ENCODE measurements at places on chromosomes 11 and 22.

DNA sequence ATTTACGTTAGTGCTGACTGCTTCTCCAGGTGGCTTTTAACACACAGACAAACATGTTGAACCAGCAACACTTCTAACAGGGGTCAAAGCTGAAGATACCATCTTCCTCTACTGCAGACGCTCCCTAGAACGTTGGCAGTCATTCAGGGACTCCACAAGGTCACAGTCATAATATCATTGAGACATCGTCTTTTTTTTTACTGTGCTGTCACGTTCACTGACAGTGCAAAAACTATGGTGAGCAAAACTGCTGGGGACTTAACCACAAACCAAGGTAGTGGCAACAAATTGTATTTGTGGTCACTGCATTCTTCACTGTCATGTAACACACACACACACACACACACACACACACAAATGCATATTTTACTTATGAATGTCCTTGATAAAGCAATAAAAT, 244.9 kb downstream of the CASP12 start:
- peak; percentile 2 for DNase-seq

DNA sequence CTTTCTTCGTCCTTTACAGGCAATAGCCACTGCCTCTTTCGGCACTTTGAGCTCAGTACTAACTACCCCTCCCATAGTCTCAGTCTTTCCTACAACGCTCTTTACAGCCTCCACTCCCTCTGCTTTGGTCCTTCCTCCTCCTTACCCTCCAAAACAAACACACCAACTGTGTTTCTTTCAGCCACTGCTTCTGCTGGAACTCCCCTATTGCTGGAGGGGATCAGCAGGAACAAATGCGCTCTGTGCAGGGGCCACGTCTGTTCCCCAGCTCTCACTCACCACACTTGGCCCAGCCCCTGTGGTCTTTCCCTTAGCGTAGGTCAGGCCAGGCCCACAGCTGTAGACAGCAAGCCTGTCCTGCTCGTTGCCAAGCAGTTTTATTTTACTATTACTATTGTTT, 42.3 kb downstream of the PC start:
- DNase-seq = no peak

DNA sequence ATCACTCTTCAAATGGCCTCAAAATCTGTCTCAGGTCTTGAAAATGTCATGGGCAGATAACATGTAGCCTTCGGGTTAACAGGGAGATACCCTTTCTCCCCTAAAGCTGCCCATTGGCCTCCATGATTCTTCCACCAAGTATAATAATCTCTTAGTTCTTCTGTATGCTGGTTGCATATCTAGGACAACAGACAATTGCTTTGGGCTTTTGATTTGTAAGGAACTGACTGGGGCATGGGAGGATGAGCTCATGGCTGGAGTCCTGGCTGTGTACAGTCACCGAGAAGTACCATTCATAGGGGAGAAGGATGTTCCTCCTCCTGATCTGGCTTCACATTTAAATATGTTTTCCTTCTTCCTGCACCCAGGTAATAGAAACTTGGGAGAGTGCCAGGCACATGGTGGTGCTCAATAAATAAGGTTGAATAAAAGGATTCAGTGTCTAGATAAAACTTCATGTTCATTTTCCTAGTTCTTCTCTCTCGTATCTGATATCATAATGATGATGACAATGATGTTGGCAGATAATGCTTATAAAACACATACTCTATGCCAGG, 2.8 kb upstream of the AMPD3 start:
- no peak for DNase-seq

GRCh38 chr11:81674211-81674610, 1059.5 kb downstream of the FAM181B start:
- DNase-seq = no peak

- no peak for DNase-seq
Measured at GRCh38 chr22:35761037-35761436, 43.4 kb downstream of the APOL5 start.

GRCh38 chr11:34609850-34610249, 11.0 kb upstream of the EHF start:
- no peak for DNase-seq

GRCh38 chr11:119144825-119145486, 3.9 kb upstream of the ABCG4 start:
- DNase-seq = peak; percentile 46

GRCh38 chr11:122668562-122669090, 13.1 kb downstream of the UBASH3B start:
- DNase-seq = no peak

DNA sequence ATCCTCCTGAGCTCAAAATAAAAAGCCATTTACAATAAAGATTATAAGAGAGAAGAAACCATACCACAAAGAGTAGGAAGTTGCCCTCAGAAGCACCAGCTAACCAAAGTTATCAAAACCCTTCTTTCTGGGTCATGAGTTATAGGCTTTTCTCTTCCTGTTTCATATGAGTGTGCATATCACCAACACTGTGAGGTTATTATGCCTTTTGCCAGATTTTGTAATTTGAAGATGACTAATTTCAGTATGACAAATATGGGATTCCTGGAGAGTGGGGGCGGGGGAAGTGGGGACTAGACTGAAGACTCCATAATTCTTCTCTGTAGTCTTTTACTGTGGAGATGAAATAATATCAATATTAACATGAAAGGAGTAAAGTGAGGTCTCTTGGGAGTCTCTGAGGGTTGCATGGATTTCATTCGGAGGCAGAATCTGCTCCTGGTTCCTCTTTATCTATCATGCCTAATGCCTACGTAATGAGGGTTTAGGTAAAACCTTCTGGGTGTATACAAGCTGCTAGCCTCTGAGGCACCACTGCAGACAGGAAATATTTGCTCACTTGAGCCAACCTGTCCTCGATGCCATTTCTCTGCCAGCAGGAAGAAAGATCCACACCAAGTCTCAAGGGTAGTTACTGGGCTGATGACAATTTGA, 2.1 kb downstream of the LPXN start:
- peak; percentile 83 for DNase-seq

DNA sequence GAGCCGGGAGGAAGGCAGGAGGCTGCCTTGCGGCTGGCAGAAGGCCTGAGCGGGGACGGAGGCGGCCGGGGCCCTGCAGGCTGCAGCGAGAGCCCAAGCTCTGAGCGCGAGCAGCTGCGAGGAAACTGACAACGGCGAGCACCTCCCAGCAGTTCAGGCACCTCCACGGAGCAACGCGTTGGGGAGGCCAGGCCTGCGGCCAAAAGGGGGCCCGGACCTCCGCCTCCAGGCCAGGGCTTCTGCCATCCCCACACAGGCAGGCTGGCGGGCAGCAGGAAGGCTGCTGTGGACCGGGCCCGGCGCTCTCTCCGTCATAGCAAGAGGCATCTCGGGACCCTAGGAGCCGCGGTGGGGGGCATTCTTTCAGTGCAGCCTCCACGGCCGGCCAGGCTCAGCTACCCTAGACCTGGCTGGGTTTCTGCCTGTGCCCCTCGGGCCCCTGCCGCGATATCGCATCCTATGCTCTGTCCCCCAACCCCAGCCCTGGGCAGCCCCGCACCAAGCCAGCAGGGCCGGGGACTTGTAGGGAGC, 22.9 kb upstream of the SLC22A12 start:
- no peak for DNase-seq

GRCh38 chr11:61954851-61955421, 4.8 kb downstream of the BEST1 start:
- no peak for DNase-seq

DNA sequence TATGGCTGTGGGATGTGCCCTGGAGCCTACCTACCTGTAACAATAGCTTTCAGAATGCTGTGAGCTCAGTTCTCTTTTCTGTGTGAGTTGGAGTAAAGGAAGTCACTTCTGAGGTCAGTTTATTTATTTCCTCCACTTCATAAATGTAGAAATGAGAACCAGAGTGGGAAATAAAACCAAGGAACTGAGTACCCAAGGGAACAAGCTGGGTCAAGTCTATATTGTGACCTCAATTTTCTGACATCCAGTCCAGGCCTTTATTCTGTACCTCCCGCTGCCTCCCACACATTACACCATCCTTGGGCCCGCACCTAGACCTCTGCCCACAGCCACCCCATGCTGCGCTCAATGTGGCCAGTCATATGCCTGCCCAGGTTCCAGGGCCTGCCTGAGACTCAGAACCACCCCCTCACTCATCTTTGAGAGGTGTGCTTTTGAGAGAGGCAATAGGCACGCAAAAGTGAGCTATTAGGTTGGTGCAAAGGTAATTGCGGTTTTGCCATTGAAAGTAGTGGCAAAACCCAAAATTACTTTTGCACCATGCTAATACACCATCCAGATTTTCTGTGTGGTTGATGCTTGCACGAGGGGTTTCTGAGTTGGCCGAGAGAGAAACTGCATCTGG, 9.8 kb downstream of the MS4A6E start:
- DNase-seq = no peak

DNA sequence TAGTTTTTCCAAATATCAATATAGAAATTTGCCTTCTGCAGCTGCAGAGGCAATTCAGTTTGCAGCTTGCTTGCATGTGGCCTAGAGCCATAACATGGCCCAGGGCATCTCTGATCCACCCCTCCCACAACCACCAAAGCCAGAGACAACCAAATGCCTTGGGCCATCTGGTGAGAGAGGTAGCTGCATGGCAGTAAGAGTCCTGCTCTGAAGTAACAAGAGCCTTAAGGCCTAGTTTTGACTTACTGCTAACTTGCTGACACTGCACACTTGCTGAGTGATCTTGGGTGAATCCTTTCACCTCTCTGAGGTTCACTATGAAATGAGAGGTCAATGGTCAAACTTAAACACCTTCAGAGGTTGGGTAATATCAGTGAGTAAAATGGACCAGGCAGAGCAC, 4.9 kb upstream of the SPECC1L start:
- DNase-seq = no peak

GRCh38 chr11:115678942-115679341, 174.7 kb upstream of the CADM1 start:
- no peak for DNase-seq

DNA sequence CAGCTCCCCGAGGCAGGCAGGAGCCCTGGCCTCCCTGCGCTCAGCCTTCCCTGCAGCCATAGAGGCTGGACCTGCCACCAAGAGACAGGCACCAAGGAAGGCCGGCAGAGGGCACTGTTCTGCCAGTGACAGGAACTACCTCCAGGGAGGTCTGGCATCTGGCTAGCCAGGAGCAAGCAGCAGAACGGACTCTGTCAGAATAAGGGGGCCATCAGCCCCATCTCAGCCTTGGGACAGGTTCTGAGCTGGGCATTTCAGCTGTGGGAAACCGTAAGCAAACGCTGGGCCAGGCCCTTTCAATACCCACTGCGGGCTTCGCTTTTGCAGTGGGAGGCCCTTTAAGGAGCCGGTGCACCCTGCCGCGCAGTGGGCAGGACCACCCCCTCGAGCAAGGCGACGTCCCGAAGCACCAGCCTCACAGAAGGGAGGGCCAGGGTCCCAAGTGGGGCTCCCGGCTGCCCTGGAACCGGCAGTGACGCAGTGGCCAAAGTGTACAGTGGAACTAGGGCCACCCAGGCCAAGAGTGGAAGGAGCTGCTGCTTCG, 18.2 kb downstream of the IFT27 start:
- DNase-seq = peak; percentile 86

DNA sequence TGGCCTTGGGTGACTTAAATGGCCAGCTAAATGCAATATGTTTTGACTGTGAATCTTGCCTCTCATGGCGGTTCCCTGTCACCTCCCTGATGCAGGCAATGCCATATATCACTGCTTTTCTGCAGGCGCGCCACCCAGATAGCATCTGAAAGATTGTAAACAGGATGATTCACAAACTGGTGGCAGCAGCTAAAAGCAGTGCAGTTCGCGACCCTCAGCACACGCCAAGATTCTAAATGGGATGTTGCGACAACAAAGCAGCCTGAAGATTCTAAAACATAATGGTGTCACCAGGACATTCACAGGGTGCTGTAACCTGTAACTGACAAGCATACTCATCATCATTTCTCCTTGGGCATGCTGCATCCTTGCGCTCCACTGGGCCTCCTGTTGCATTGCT, 440.4 kb upstream of the CADM1 start:
- no peak for DNase-seq

DNA sequence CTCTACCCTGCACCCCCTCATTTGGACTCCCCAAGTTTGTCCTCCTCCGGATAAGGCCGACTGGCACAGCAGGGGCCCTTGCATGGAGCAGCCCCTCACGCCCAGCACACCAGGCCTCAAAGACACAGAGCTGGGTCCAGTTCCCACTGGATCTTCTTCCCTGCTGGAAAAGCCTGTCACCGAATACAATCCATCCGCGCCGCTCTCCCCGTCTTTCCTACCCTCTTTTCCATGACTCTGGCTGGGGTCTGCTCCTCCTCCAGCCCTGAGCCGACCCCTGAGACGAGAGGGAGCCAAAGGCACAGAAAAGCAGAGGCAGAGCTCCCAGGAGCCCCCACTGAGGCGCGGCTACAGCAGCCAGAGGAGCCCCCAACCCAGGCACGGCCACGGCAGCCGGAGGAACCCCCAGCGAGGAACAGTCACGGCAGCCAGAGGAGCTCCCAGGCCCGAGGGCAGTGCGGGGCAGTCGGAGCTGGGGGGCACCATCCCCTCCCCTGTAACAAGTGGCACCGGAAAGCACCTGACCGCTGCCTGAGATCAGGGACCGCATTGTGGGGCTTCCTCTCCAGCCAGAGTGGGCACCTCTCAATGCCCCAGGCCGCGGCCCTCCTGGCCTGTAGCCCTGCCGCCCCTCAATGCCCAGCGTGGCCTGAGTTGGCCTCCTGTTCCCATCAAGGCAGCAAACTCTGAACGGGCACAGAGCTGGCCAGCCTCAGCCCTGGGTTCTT, 12.0 kb downstream of the ALG12 start:
- DNase-seq = no peak

GRCh38 chr22:39974065-39974464, 13.9 kb downstream of the TMA7B start:
- DNase-seq = no peak

GRCh38 chr22:28857288-28857687, 26.1 kb upstream of the ZNRF3 start:
- DNase-seq = no peak

DNA sequence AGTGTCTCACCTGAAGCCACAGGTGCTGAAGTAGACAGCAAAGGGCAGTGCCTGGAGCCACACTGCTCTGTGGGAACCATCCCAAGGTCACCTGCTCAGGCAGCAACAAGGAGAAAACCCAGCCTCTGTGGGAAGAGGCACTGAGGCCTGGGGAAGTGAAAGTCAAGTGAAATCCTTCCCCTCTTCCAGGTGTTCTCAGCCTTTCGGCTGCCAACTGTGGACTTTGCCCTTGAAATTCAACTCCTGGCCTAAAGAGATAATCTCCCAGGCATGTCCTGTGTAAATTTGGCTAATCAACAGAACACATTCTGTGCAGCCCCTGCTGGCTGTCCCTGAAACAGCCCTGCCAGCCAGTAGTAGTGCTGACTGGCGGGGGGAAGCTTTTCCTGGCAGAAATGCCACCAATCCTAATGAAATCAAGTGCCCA, 112.1 kb downstream of the RPL27A start:
- DNase-seq = no peak

GRCh38 chr22:46604306-46604690, 15.9 kb upstream of the GRAMD4 start:
- DNase-seq = peak; percentile 88

DNA sequence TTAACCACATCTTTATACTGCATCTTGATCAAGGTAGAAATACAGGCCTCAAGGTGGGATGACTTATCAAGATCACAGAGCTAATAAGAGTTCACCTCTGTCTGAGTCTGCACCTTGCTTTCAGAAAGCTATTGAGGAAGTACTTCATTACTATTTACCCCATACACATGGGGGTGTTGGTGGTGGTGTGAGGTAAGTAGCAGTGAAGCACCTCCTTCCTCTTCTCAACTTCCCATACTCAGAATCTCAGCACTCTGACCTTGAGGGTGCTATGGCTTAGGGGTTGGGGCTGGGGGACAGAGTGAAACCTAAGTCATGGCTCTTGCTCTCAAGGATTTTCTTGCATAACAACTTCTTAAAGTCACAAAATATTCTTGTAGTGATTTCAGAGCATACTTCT, 56.9 kb downstream of the ME3 start:
- DNase-seq = no peak
